Activated effector memory CD4-positive, alpha-beta T cell treated with Interleukin-2 at 50 U/mL for 16 hours (primary cell): ENCODE measurements at places on chromosomes 7 and 10.

DNA sequence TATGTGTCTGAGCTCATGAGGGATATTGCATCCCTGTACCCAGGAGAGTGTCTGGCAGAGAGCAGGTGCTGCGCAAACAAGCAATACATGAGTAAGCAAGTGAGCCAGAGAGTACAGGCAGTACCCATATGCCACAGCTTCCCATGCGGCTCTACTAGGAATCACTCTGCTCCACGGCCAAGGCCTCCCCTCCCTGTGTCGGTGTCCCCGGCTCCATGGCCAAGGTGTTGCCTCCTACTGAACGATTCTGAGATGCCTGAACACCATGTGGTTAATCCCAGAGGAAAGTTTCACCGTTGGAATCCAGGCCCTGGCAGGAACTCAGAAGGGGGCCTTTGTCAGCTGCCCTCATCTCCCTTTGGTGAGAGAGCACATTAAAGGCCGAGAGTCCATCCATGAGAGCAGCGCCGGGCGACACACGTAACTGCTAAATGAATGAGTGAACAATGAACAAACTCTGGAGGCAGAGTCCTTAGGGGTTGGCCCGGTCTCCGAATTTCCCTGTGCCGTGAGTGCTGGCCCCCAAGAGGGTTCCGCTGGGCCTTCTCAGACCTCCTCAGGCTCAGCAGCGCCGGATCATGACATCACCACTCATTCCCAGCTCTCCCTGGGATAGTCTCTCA lies 136.0 kb upstream of the FAM20C start:
- no peak for DNase-seq

GRCh38 chr7:111093496-111093895 lies 2.6 kb downstream of the LRRN3 start:
- no peak for DNase-seq

DNA sequence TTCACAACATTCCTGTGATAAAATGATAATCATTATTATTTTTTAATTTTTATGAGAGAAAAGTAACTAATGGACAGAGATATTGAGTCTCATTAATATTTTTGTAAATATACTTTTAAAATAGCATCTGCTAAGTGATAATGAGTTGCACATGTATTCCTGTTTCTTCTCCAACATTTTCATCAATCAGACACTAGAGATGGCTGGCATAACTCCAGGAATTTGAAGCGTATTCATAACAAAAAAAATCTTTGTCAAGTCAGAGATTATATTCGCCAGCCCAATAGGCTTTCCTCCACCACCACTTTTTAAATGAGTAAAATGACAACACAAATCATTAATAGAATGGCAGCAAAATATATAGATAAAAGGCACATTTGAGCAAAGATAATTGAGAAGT lies 524.0 kb upstream of the KCND2 start:
- DNase-seq, result no peak

DNA sequence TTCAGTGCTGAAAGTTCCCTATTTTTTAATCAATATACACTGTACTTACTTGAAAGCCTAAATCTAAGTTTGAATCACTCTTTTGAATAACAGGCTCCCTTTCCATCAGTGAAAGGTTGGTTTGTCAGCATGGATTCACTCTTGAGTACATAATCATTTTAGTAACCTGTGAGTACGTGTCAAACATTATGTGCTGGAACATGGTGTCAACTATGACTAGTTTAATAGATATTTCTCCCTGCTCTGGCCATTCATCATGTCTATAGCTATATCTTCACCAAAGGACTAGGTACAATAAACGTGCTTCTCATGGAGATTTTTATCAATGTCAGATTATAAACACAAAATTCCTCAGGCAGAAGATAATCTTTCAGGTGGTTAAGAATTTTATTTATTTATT lies 61.7 kb upstream of the MDFIC start:
- no peak for DNase-seq

GRCh38 chr7:120857588-120858573 lies at the start of gene TSPAN12:
Gene TSPAN12, minus strand, starts transcription at chr7:120858144. Its CDS starts 1,381 bp downstream, at chr7:120856763.
- DNase-seq, result peak; percentile 13

DNA sequence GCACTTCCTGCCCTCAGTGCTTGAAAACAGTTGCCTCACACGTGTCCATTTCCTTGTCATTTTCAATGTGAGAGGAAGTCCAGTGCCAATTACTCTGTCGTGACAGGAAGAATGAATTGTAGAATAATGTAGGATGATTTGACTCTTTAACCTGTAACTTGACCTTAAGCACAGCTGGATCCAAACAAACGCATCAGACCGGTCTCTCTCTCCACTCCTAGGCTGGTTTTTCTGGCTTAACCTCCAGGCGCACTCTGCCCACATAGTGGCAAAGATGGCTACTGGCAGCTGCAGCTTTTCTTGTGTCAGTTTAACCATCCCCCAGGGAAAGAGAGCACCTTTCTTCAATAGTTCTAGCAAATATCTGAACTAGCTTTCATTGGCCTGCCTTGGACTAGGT lies 29.4 kb upstream of the PNLIPRP3 start:
- DNase-seq, result no peak

DNA sequence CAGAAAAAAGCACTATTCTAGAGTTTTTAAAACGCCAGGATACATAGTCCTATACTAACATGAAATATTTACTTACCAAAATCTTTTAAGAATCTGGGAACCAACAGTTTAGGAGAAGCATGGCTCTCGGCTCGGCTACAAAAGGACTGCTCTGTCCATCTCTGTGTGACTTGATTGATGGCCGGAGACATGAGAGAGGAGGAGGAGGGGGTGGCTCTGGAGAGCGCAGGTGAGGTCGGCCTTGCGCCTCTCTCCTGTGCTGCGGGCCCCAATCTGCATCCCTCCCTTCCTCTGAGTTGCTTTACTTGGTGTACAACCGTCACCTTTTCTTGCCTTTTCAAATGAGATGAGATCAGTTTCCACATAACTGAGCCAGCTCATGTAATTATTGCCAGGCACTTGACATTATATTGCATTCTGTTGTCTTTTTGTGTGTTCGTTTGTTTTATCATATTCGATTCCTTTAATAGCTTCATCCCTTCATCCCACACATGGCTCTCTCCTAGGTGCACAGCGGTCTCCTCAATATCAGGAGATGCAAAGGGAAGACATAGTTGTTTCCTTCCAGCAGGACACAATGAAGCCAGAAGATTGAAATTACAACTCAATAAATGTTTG lies 87.8 kb upstream of the KLF6 start:
- DNase-seq, result no peak

GRCh38 chr7:9657257-9657656 lies 1223.8 kb downstream of the NXPH1 start:
- no peak for DNase-seq

DNA sequence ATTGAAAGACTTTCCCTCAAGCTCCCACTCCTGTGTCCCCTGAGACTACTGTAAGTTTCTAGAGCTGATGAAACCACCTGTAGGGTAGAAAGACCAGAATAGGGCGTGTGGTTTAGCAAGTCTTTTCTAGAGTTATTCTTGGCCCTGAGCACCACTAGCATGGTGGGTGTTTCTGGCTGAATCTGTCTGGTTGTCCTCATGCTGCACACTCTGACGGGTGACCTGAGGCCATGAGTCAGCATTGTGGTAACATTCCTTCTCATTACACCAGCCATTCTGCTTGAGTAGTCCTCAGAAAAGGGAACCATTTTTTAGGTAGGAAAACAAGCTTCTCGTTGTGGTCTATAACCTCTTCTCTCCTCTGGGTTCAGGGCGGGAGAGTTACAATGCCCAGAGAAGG lies 250.3 kb downstream of the SNX13 start:
- DNase-seq, result no peak

GRCh38 chr7:30237271-30237695 lies 47.1 kb upstream of the ZNRF2 start:
- DNase-seq, result no peak

- DNase-seq, result no peak
Observed at GRCh38 chr10:85713885-85714284, 652.7 kb downstream of the GRID1 start.

DNA sequence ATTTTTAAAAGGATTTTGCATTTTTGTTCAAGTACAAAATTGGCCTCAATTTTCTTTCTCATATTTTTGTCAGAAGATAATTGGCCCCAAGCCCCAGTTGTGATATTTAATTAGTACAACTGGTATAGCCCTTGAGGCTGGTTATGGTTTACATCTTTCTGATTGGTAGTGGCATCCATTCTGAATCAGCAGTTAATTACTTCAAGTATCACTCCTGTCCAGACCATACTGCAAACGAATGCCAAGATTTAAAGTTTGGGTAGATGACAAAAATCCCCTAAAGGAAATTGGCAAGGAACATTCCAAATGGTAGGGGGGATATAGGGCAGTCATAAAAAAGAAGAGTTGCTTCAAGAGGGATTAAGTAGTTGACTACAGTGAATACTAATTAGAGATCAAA lies 23.1 kb downstream of the MYPN start:
- DNase-seq, result no peak

DNA sequence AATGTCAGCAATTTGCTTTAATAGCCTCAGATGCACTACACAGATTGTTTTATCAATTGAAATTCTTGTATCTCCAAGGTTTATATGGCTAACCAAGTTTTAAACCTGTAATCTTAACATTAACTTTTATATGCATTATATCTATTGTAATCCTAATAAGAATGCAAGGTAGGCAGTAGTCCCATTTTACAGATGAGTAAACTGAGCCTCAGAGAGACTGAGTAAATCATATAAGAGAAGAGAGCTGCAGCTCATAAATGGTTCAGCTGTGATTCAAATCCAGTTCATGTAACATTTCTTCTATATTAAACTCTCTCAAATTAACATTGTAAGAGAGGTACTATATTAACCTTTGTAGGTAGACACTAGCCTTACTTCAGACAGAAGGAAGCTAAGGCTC lies 44.0 kb downstream of the MALSU1 start:
- DNase-seq, result no peak

DNA sequence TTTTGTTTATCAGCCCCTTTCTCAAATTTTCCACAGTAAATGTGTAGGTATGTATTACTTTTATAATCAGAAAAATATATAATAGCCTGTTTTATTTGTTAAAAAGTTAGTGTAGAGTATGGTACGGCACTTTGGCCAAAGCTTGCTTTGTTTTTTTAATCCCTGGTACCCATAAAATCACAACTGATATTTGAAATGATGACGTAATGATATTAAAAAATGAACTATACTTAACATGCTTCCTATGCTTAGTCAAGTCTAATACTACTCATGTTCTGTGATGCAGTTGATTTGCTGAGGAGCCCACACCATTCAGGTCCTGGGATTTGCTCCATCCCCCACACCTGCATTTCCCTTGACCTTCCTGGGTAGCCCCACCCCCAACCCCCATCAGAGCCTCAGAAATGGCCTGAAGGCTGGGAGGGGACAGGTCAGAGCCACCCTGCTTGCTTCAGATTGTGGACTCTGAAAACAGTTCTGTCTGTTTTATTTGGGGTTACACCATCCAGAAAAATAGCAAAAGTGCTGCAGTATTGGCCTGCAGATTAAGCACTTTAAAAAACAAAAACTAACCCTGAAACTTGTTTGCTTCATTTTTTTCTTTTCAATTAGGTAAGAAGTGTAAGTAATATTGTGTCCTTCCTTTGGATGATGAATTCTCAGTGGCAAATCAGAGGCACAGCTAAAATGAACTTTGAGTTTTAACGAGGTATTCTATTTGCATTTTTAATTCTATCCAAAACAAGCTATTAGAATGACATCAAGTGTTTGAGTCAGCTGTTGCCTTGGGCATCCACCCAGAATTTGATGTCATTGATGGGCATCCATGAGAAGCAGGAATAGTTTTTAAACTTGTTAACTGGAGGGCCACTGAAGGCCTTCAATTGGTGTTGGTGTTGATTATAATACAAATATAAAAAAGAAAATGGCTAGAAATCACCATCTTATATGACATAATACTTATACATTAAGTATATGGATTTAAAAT lies 23.3 kb downstream of the PLCE1 start:
- no peak for DNase-seq

- no peak for DNase-seq
Observed at GRCh38 chr7:11607686-11608085, 224.3 kb downstream of the THSD7A start.

DNA sequence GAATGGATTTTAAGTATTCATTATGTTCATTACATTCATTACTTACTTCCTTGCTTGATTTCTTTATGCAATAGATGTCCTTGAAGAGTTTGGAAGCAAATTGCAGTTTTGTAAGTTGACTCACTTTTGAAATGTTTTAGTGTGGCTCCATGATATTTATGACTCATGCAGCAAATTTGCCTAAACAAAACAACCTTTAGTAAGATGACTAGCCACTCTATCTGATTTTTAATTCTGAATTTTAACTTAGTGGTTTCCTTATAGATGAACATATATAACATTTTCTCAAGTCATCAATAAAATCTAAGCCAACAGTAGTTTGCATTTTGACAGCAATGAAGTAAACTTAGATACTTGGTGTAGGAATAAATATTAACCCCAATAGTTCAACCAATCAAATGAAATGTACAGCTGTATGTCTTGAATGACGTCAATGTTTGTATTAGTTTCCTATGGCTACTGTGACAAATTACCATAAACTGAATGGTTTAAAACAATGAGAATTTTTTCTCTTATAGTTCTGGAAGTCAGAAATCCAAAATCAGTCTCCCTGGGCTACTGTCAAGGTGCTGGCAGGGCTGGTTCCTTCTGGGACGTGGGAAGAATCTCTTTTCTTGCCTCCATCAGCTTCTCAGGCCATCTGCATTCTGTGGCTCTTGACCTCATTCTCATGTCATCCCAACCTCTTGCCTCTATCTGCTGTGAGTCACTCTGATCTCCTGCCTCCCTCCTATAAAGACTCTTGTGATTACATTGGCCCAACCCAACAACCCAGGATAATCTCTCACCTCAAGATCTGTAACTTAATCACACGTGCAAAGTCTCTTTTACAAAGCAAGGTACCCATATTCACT lies 73.4 kb downstream of the AHR start:
- DNase-seq, result no peak

DNA sequence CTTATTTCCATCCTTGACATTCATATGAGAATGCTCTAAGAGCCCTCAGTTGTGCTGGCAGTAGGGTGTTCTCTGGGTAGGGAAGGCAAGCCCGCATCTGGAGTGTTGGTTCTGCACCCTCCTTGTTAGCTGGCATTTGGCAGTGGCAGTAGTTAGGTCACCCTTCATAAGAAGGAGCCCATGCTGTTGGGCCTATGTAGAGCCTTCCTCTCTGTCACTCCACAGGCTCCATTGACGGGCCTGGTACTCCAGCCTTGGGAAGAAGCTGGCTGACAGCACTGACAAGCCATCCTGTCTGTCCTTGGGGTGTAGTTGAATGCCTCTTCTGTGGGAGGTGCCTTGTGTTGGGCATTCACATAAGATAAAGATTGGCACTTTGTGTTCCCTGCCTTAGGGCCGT lies 89.7 kb downstream of the BMPR1A start:
- no peak for DNase-seq

DNA sequence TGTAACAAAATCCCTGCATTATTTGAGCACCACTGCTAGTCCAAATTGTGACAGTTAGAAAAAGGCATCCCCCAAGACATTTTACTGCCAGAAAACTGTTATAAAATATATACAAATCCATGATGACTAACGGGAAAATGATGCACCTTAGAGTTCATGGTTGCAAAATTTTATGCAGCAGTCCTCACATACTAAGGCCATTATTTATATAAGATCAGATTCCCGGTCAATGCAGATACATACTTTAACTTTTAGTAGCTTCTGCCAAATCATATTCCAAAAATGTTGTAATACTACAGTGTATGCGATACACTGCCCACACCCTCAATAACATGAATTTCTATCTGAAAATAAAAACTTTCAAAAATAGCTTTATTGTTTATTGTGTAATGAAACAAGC lies 239.9 kb upstream of the ZNF32 start:
- no peak for DNase-seq
